ENCODE measurements at places on chromosomes 4 and X. TPM values are rescaled to one million over a fixed set of nuclear protein-coding genes. Genes with fewer than 3 reads are reported as not detected.

GRCh38 chr4:41579526-41579925 lies 41.6 kb downstream of the LIMCH1 start:
- no peaks in the 10 kb centered on the region for H3K27me3 ChIP-seq
- peaks cover 7% of the 10 kb centered on the region for H3K4me1 ChIP-seq
- H3K27ac ChIP-seq: no peak overlapping the region
- H3K4me3 ChIP-seq: no peak overlapping the region
- H3K36me3 ChIP-seq: no peaks in the 10 kb centered on the region

ASB5 gene
- total RNA-seq: not detected

GRCh38 chrX:724256-724655 lies 93.7 kb downstream of the SHOX start:
- H3K27ac ChIP-seq: no peak overlapping the region
- H3K27me3 ChIP-seq: no peaks in the 10 kb centered on the region
- DNase-seq: no peak
- no peaks in the 10 kb centered on the region for H3K36me3 ChIP-seq
- H3K4me3 ChIP-seq: no peak overlapping the region

DNA sequence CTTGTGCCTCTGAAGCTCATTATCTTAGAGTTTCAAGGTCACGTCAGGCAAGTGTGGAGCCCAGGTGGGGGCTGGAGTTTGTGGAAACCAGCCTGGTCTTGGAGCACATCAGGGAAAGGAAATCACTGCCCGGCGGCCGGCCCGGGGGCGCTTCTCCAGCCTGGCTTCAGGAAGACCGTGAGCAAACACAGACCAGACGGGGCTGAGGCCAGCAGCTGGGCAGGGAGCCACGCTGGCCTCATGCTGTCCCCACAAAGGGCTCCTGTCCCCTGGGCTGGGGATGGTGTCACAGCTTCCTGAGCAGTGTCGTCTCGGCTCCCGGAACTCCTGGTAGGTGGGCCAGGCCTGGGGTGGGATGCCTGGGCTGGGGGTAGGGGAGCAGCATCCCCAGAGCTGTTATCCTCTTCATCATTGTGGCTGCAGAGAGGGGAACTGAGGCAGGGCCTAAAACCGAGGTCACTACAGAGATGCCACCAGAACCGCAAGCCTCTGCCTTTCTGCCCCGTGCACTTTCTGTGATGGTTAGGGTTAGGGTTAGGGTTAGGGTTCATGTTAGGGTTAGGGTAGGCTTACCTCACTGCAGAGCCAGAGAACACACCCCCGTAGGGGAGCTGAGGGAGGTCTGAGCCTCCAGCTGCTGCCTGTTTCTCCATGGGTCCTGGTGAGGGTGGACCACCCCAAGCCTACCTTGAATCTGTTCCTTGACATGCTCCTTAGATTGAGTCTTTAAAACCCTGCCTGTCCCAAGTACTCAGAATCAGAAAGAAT lies 77.5 kb downstream of the HTRA3 start:
- H3K4me1 ChIP-seq: peaks cover 13% of the 10 kb centered on the region
- peaks cover 4% of the 10 kb centered on the region for H3K27me3 ChIP-seq
- DNase-seq: peak; percentile 42
- no peaks in the 10 kb centered on the region for H3K36me3 ChIP-seq

DNA sequence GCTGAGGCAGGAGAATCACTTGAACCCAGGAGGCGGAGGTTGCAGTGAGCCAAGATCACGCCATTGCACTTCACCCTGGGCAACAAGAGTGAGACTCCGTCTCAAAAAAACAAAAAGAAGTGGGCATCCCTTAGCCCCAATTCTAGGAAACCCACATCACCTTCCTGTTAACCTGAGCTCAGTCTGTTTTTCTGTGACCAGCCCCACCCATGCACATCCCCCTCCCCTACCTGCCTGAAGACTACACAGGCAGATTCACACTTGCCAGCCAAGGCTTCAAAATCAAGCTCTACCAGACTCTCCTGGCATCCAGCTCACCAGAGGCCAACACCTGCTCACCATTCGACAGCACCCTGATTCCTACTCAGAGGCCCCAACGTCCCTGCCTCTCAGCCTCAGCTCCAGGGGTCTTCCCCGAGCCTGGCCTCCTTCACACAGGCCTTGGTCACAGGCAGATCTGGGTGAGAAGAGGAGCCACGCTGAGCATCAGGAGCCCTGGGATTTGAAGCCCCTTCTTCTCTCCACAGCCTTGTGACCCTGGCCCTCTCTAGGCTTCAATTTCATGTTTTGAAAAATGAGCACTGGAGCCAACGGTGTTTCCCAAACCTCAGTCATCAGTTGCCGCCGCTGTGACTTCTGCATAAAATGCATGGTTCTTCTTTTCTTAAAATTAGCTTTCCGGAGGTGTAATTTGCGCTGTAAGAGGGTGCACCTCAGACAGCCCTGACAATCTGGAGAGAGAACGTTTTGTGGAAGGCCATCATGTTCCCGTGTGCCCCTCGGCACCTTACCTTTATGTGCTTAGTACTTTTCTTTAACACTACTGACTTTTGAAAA lies 47.3 kb downstream of the JAKMIP1 start:
- peaks cover 41% of the 10 kb centered on the region for H3K27me3 ChIP-seq
- no peaks in the 10 kb centered on the region for H3K36me3 ChIP-seq
- no peak for DNase-seq
- H3K4me1 ChIP-seq: no peaks in the 10 kb centered on the region
- no peak overlapping the region for H3K4me3 ChIP-seq

ZXDA gene
- total RNA-seq: 11.7 TPM

STPG2 gene
- 2.5 TPM for total RNA-seq

GRCh38 chr4:69888336-69888735 lies 28.4 kb upstream of the SULT1E1 start:
- no peak for DNase-seq
- no peaks in the 10 kb centered on the region for H3K4me1 ChIP-seq
- H3K4me3 ChIP-seq: no peak overlapping the region
- no peak overlapping the region for H3K27ac ChIP-seq
- H3K36me3 ChIP-seq: no peaks in the 10 kb centered on the region
- H3K27me3 ChIP-seq: no peaks in the 10 kb centered on the region

DNA sequence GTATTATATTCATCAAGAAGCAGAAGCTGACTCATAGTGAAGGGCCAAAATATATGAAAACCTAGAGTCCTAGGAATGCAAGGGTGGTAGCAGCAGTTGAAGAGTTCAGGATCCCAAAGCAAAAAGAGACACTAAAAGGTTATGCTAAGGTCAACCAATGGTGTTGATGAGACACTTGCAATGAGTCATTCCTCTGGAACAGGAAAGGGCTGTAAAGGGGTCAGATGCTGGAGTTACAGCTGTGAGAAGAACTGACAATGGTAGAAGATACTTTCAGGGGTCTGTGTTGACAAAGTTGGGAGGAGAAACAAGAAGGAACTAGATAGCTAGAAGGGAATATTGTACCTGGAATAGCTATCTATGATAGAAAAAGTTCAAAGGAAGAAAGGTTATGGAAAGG lies 47.5 kb downstream of the ZGRF1 start:
- no peak overlapping the region for H3K4me3 ChIP-seq
- DNase-seq: no peak
- no peaks in the 10 kb centered on the region for H3K4me1 ChIP-seq
- no peaks in the 10 kb centered on the region for H3K27me3 ChIP-seq
- H3K27ac ChIP-seq: no peak overlapping the region

GRCh38 chr4:75849461-75849860 lies 52.8 kb downstream of the PPEF2 start:
- H3K27ac ChIP-seq: no peak overlapping the region
- no peak for DNase-seq
- no peaks in the 10 kb centered on the region for H3K36me3 ChIP-seq
- H3K27me3 ChIP-seq: no peaks in the 10 kb centered on the region
- H3K4me3 ChIP-seq: no peak overlapping the region

DNA sequence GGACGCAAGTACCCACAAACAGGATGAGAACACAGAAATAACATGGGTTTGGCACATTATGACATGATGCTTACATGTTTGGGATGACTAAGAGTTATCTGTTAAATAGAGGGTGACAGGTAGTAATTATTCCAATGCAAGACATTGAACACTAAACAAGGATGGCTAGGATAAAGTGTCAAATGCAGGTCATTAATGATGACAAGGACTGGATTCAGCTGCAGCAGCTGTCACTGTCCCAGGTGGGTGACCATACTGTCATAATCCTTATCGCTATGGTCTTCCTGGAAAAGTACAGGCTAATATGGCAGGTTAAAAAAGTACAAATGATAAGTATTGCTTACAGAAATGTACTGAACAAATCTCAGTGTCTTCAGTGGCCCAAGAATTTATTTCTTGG lies 123.9 kb downstream of the ANTXR2 start:
- no peaks in the 10 kb centered on the region for H3K27me3 ChIP-seq
- H3K4me3 ChIP-seq: no peak overlapping the region

DNA sequence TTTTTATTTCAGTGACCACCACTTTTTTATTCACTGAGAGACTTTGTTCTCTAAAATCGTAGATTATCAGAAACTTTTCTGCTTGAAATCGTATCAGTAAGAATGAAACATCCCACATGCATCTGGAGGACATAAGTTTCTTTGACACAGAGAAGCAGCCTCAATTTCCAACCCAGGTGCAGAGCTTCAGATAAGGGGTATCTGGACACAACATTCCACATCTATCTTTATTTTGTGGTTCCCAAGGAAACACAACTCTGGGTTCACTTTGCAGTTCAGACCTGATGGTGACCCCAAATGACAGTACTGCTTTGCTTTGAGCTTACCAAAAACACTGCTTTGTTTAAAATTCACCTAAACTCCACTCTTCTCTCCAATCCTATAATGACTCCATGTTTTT lies 1.3 kb upstream of the CLCN5 start:
- no peak overlapping the region for H3K27ac ChIP-seq
- H3K4me3 ChIP-seq: no peak overlapping the region
- peaks cover 7% of the 10 kb centered on the region for H3K4me1 ChIP-seq

DNA sequence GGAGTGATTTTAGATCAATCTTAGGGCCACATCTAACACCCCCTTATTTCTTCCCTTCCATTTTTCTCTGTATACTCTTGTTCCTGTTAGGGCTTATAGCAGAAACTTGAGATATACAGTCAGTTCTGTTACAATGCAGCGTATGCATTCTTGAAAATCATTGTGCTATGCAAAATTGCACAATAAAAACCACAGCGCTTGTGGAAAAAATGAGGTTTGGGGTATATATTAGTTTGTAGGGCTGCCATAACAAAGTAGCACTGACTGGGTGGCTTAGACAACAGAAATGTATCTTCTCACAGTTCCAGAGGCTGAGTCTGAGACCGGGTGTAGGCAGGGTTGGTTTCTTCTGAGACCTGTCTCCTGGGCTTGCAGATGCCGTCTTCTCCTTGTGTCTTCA lies 59.0 kb downstream of the WWC2 start:
- DNase-seq: no peak
- no peak overlapping the region for H3K4me3 ChIP-seq
- H3K4me1 ChIP-seq: no peaks in the 10 kb centered on the region
- no peaks in the 10 kb centered on the region for H3K36me3 ChIP-seq
- no peaks in the 10 kb centered on the region for H3K27me3 ChIP-seq

DNA sequence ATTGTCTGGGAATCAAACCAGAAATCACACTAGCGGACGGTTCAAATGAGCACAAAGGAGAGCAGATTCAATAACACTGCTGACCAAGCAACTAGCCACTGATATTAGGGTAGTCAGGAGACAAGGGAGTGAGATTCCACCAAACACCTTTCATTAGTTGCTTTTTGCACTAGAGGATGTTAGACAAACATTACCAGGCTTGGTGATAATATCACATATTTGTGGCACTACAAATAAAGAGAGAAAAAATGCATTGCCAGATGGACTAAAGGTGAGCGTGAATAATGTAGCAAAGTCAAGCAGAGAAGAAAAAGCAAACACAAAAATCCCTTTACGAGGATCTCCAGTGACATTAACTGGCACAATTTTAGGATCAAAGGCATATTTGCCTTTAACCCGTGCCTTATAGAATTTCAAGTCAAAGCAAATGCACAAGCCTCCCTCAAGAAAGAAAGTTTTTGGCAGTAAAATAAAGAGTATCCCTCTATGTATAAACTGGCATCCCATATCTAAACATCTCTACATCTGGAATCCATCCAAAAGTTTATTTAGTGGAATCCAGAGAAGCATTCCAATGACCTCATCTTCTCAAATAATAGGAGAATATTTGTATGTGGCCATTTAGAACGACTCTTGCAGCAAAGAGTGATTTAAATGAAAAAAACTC lies 290.9 kb downstream of the KCTD8 start:
- no peak overlapping the region for H3K27ac ChIP-seq
- DNase-seq: no peak
- no peaks in the 10 kb centered on the region for H3K4me1 ChIP-seq
- H3K4me3 ChIP-seq: no peak overlapping the region
- no peaks in the 10 kb centered on the region for H3K36me3 ChIP-seq

MXRA5 gene
- total RNA-seq: 12.1 TPM

GRCh38 chr4:139014371-139015268 lies 961 bp upstream of the NOCT start:
- H3K36me3 ChIP-seq: no peaks in the 10 kb centered on the region
- peak overlapping the region; percentile 91 for H3K4me3 ChIP-seq
- H3K27ac ChIP-seq: peak overlapping the region; percentile 91
- no peak for DNase-seq
- H3K4me1 ChIP-seq: peaks cover 33% of the 10 kb centered on the region
- no peaks in the 10 kb centered on the region for H3K27me3 ChIP-seq

- DNase-seq: no peak
- no peak overlapping the region for H3K4me3 ChIP-seq
- no peaks in the 10 kb centered on the region for H3K4me1 ChIP-seq
- H3K36me3 ChIP-seq: no peaks in the 10 kb centered on the region
- H3K27me3 ChIP-seq: no peaks in the 10 kb centered on the region
These were observed 227.8 kb downstream of the NAF1 start for GRCh38 chr4:162938738-162939485.

CDX4 gene
- 1.1 TPM for total RNA-seq

DNA sequence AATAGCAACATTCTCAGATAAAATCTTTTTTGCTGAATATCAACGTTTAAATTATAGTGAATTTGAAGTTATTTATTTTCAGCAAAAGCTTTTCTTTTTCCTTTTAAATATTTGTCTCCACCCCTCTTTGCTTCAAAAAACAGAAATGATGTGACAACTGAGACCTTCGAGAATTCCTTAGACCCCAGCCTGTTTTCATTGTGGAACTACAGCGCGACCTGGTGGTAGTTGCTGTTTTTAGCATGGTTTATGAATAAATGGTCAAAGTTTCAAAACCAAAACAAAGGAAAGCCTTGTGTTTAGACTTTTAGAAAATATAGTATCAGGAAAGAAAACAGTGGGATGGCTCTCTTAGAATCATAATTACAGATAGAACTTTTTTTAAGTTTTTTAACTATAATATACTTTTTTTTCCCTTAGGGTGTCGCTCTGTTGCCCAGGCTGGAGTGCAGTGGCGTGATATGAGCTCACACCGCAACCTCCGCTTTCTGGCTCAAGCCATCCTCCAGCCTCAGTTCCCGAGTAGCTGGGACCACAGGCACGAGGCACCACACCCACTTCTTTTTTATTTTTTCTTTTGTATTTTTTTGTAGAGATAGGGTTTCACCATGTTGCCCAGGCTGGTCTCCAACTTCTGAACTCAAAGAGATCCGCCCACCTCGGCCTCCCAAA lies 26.8 kb upstream of the TMEM184C start:
- H3K4me1 ChIP-seq: no peaks in the 10 kb centered on the region
- no peaks in the 10 kb centered on the region for H3K36me3 ChIP-seq
- no peak overlapping the region for H3K27ac ChIP-seq
- no peak for DNase-seq
- no peak overlapping the region for H3K4me3 ChIP-seq
- no peaks in the 10 kb centered on the region for H3K27me3 ChIP-seq

FGFRL1 gene
- total RNA-seq: 9.0 TPM
